A673 (cell line): ENCODE measurements at places on chromosomes 7 and 10.

- DNase-seq: no peak
- no peaks in the 10 kb centered on the region for H3K4me1 ChIP-seq
- H3K36me3 ChIP-seq: peaks cover 7% of the 10 kb centered on the region
- no peaks in the 10 kb centered on the region for H3K27me3 ChIP-seq
Observed at GRCh38 chr7:1011297-1012003, 28.5 kb downstream of the CYP2W1 start.

GRCh38 chr10:6146013-6146785 lies 56.5 kb upstream of the PFKFB3 start:
- no peaks in the 10 kb centered on the region for H3K36me3 ChIP-seq
- H3K4me3 ChIP-seq: peak overlapping the region; percentile 63
- no peak overlapping the region for H3K27ac ChIP-seq

DNA sequence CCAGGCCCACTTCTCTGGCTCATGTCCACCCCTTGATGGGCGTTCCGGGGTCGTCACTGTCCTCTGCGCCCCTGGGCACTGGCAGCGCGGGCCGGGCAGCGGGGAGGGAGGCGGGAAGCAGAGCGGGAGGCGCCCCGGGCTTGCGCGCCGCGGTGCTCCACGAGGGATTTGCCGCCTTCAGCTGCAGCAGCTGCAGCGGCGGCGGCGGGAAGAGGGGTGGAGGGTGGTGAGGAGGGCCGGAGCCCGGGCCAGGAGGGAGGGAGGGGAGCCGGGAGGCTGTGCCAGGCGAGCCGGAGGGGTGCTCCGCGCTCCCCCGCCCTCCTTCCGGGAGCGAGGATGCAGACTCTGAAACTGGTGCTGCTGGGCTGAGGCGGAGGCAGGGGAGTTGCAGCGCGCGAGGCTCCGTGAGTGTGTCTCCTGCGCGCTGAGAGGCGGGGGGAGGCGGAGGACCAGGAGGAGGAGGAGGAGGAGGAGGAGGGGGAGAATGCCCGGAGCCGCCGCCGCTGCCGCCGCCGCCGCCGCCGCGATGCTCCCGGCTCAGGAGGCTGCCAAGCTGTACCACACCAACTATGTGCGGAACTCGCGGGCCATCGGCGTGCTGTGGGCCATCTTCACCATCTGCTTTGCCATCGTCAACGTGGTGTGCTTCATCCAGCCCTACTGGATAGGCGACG lies at the start of gene LHFPL3:
Gene LHFPL3, plus strand, starts transcription at position 308 of the 674 bp plus-strand sequence.
- DNase-seq: no peak
- H3K4me3 ChIP-seq: peak within 1 kb of the TSS; percentile 3
- H3K36me3 ChIP-seq: no peaks in the 10 kb centered on the region
- peaks cover 5% of the 10 kb centered on the region for H3K4me1 ChIP-seq

GRCh38 chr7:75723444-75723843 lies 15.3 kb downstream of the HIP1 start:
- H3K27ac ChIP-seq: no peak overlapping the region
- no peak overlapping the region for H3K4me3 ChIP-seq
- H3K36me3 ChIP-seq: no peaks in the 10 kb centered on the region
- no peaks in the 10 kb centered on the region for H3K4me1 ChIP-seq

GRCh38 chr7:122803851-122804250 lies 82.4 kb downstream of the CADPS2 start:
- H3K4me3 ChIP-seq: no peak overlapping the region
- H3K36me3 ChIP-seq: no peaks in the 10 kb centered on the region
- no peaks in the 10 kb centered on the region for H3K27me3 ChIP-seq
- DNase-seq: no peak
- H3K4me1 ChIP-seq: peaks cover 54% of the 10 kb centered on the region
- H3K27ac ChIP-seq: peak overlapping the region; percentile 36
